ENCODE measurements at places on chromosomes 7 and 10.

- DNase-seq: no peak
Observed at GRCh38 chr7:128410451-128410753, 620 bp upstream of the IMPDH1 start.

DNA sequence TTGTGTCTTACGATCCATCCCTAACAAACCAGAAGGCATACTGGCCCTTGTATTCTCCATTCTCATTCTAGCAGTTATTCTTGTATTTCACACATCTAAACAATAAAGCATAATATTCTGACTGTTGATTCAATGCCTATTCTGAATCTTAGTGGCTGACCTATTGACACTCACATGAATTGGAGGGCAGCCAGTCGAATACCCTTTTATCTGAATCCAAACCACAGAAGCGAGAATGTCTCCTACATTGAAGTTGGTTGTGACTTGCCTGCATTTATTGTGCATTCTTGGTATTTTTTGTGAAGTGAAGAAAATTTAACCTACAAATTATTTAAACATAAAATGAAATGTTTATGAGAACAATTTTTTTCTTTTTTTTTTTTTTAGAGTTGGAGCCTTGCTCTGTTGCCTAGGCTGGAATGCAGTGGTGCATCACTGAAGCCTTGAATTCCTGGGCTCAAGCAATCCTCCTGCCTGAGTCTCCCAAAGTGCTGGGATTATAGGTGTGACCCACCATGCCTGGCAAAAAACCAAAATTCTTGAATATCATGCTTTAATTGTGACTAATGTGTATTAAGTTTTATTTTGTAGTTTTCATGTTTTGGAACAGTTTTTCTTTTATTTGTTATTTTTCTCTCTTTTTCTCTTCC, 22.7 kb downstream of the EXOC4 start:
- DNase-seq: no peak

GRCh38 chr10:114173603-114173920, 441 bp downstream of the CCDC186 start:
- no peak for DNase-seq

DNA sequence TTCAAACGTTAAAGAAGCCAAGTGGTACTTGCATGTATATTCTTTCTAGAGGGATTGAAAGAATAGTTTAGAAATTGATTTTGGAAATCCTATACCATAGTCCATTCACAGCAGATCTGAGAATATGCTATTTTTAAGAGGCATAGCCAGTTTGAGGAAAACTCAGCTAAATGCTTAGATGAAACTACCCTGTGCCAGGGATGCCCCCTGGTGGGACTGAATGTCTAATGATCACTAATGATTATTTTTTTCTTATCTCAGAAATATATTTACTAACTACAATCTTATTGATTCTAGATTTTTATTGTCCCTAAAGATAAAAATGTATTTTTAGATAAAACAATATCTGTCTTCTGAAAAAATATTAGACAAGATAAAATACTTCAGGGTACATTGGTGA, 844.9 kb upstream of the PHF14 start:
- no peak for DNase-seq

GRCh38 chr10:62033125-62033524, 131.6 kb downstream of the ARID5B start:
- no peak for DNase-seq

GRCh38 chr7:4612237-4612636, 69.9 kb upstream of the FOXK1 start:
- no peak for DNase-seq

DNA sequence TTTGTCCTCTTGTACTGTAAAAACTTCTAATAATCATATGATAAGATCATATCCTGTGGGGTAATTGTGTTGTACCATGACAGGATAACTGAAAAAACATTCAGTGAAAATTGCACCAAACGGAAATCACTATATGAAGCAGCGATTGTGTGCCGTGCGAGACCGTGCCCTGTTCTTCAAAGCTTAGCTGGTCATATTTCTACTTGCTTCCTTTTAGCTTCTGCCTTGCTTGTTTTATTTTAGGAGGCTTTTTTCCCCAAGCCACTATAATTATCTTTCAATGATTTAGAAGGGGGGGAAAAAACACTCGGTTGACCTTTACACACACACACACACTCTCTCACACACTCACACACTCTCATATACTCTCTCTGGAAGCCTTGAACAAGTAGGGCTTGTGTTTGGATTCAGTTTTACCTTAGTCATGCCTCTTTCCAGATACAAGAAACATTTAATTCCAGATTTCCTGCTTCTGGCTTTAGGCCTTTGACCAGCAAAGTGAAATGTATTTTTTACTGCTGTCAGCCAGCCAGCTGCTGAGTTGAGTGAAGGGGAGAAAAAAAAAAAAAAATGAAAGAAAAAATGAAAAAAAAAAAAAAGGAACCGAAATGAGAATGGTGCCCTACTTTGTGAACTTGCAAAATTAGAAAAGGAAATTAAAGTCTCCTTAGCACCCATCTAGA, 181.4 kb downstream of the ARID5B start:
- DNase-seq: peak; percentile 20

DNA sequence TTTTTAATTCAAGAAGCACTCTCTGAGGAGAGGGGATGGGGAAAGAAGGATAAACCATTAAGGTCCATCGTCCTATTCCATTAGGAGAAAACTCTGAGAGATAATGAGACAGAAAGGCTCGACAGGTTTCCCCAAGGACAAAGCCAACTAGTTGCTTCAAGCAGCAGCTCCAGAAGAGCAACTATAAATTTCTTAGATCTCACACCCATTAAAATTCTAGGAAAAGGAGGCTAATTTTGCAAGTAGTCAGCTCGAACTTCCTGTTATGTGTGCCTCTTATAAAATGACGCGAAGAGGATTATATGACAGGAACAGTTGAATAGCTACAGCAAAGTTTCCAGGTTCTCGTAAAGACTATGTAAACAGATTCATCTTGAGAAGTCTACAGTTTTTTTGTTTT, 52.0 kb upstream of the ST8SIA6 start:
- DNase-seq: no peak
